H9 (cell line): ENCODE measurements at places on chromosomes 3 and 15.

DNA sequence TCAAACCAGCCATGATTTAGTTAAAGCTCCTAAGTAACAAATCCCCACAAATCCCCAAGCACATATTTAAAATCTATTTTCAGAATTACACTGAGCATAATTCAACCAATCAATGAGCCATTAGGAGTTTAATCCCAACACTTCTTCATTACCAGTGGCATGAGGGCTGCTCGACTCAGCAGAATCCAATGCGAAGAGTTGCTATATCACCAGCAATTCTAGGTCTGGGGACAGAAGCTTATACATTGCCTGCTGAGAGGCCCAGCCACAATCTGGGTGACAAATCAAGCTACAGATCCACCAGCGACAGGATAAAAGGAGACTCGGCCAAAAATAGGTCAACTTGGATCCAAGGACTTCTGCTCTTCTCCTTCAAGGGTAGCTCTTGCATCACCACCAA lies 238.8 kb downstream of the NTRK3 start:
- no peak for DNase-seq

GRCh38 chr15:89367485-89368451 lies 33.1 kb upstream of the POLG start:
- peak; percentile 91 for DNase-seq

DNA sequence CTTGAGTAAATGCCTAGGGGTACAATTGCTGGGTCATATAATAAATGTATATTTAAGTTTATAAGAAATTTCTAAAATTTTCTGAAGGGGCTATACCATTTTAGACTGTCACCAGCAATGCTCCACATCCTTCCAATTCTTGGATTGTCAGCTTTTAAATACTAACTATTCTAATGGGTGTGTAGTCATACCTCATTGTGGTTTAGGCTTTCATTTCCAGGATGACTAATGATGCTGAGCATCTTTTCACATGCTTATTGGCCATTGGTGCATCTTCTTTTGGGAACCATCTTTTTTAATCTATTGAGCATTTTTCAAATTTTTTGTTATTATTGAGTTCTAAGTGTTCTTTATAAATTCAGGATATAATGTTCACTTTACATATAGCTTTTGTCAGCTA lies 52.5 kb upstream of the CORO2B start:
- no peak for DNase-seq

DNA sequence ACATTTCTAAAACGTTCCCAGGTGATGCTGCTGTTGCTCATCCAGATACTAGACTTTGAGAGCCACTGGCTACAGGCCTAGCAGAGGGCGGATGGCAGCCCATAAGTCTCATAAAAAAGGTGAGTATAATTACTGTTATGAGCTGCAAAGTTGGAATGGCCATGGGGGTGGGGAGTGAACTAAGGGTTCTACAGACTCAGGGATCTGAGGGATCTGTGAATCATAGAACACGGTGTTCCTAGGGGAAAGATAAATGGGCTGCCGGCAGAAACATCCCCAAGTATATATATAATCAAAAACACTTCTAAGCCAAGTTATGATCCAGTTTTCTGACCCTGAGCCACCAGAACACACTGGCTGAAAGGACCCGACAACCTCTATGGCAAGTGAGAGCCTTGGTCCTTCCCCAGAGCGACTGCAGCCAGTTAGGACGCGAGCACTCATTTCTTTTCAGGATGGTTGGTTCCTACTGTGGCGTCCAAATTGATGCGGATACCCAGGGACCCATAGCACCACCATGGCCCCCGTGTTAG lies 7.9 kb upstream of the SYNM start:
- no peak for DNase-seq

DNA sequence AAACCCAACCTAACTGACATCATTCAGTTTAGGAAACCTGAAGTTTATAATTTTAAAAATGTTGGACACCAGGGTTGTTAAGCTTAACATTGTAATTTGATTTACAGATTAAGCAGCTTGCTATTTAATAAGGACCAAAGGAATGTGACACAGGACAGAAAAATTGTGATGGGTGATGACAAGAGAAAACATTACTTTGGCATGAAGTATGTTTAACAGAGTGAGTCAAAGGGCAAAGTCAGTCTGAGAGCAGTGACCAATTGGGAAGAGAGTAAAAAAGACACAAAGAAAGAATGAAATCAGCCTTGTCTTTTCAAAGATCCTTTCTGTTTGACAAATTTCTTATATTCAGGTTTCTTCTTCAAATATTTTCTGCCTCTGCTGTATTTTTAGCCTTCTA lies 1301.6 kb downstream of the SI start:
- no peak for DNase-seq

GRCh38 chr3:111947231-111947630 lies 31.6 kb upstream of the ABHD10 start:
- DNase-seq, result no peak
